ENCODE measurements at places on chromosomes 3 and 15.

GRCh38 chr15:72105111-72105510, 12.8 kb downstream of the MYO9A start:
- no peak for DNase-seq

DNA sequence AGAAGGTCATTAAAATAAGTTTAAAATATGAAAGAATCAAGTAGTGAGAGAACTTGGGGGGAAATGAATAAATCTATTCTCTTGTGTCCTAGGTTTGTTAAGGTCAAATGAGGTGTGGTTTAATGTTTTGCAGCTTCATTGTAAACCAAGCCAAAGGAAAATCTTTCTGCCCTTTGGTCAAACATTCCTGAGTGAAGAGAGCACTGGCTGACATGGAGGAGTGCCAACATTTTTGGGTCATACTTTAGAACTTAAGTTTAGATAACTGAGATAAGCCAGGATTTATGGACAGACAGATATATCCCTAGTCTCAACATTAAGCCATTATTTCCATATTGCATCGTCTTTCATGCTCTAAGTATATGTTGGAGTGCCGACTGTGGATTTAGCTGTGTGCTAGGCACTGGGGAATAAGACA, 66.4 kb downstream of the PTPRG start:
- DNase-seq = no peak

DNA sequence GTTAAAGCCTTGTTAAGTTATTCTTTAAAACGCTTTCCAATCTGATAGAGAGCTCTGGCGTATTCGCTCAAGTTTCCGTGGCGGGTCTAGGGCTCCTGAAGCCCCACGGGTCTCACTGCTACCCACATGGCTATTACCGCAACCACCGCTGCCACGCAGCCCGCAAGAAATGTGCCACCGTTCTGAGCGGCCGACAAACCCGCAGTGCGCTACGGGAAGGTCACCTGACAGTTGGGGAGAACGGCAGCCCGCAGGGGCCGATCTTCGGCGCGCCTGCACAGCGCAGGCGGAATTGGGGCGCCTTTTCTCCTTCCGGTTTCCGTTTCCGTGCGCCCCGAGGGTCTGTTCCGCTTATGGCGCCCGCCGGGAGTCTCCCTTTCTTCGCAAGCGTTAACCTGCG, 76.6 kb upstream of the SNRPN start:
- DNase-seq = no peak

GRCh38 chr3:43155464-43156121, 49.7 kb upstream of the POMGNT2 start:
- no peak for DNase-seq

GRCh38 chr3:43648957-43649356, 27.1 kb upstream of the ANO10 start:
- no peak for DNase-seq

DNA sequence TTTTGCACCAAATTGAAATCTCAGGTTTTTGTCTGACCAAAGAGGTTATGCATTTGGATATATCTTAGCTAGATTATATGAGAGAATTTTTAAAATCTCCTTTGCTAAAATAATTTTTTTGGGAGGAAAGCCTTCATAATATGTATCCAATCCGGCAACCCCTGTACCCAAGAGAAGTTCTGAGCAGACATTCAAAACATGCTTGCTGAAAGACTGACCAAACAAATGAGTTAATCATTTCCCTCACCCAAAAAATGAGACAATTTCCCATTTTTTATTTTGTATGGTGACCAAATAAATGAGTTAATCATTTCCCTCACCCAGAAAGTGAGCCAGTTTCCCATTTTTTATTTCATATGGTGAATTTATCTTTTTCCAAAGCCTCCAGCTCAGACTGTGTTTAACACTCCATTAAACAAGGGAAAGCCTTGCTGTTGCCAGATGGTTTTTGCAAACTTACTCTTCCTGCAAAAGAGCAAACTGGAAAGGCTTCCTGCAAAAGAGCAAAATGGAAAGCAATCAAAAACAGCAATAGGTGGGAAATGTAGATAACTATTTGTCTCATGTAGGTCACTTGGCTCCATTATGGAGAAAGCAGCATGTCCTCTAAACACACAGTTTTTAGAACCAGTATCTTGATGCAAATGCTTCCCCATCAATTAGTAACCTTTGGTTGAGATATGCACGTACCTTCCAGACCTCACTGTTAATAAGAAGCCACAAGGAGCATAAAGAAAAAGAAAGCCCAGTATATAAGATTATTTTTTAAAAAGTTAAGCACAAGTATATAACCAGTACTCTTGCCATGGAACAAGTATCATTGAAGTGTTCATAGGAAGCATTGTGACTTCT, 78.4 kb upstream of the OSTN start:
- no peak for DNase-seq

GRCh38 chr15:85408270-85408746, 27.9 kb downstream of the AKAP13 start:
- DNase-seq = peak; percentile 49

- DNase-seq = no peak
Observed at GRCh38 chr3:138867996-138868395, 33.3 kb upstream of the PIK3CB start.

- DNase-seq = no peak
Observed at GRCh38 chr3:33496449-33496848, 56.2 kb upstream of the UBP1 start.

- DNase-seq = no peak
Observed at GRCh38 chr3:40332684-40333083, 23.2 kb downstream of the EIF1B start.

GRCh38 chr3:64552160-64552559, 135.6 kb downstream of the ADAMTS9 start:
- no peak for DNase-seq

DNA sequence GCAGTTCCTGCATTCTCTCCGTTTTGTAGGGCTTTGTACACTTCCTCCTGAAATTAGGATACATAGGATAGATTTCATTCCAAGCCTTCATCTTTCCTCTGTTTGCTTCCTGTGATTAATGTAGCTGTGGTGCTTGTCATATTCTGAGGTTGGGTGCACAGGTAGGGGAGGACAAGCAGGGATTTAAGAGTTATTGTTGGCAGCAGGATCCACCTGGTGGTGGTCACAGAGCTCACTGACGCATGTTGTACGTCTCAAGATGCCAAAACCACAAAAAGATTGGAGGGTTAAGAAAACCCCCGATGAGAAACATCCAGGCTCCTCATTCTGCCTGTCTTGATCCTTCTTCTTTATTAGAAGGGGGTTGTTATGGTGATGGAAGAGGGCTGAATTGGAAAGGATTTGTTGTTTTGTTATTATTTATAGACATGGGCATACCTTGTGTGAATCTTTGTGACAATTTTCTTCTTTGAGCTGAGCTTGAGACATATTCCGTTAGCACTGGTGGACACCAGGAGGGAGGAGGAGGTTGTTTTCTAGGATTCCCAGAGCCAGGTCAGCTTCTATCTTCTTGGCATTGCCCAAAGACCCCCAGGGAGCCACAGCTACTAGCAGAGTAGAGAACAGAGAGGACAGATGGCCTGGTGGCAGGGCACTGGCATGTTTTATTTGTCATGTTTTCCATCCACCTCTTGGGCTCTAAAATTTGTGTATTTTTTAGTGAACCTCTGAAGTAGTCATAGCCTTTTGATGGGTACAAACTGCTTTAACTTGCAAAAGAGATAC, 57.7 kb upstream of the LARS2 start:
- DNase-seq = no peak

GRCh38 chr15:83304861-83305703, 20.6 kb upstream of the BNC1 start:
- no peak for DNase-seq

GRCh38 chr3:32487781-32488473, 14.7 kb downstream of the CMTM6 start:
- DNase-seq = no peak

GRCh38 chr3:89787485-89787884, 680.1 kb downstream of the EPHA3 start:
- no peak for DNase-seq

DNA sequence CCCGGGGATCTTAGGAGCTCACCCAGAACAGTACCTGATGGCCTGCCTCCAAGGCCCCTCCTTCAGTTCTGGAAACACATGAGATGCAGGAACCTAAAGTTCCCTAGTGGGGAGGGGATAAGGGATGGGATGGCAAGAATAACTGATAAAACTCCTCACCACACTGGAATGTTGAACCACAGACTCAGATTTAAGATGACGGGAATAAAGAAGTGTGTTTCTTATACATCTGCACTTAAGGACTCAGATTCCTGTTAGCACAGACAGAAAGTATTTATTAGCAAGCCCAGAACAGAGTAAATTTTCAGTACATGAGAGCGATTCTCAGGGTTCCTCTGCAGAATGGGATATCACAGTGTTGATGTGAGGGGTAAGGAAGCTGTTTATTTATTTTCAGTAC, 245.2 kb downstream of the TLE3 start:
- DNase-seq = no peak

DNA sequence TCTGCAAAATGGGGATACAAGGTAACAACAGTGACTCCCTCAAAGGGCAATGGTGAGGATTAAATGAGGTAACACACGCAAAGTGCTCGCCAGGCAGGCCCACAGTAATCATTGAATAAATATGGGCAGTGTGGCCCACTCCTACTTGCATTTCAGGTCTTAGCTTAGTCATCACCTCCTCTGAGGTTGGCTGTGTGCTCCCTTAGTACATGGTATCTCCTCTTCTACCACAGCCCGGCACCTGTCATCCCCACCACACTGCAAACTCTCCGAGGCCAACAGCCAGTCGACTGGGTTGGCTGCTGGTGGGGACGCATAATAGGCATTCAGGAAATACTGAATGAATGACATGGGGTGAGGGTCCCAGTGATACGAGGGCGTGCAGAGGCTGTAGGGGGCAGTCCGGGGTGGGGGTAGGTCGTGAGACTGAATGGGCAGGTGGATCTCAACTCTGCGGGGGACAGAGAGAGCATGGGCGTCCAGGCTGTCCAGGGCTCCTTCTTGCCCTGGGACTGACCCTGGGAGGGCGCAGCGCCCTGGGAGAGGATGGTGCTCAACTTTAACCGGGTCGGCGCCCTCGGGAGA, 375 bp upstream of the MYZAP start:
- peak; percentile 11 for DNase-seq

GRCh38 chr15:99209326-99209725, 40.1 kb downstream of the TTC23 start:
- no peak for DNase-seq

DNA sequence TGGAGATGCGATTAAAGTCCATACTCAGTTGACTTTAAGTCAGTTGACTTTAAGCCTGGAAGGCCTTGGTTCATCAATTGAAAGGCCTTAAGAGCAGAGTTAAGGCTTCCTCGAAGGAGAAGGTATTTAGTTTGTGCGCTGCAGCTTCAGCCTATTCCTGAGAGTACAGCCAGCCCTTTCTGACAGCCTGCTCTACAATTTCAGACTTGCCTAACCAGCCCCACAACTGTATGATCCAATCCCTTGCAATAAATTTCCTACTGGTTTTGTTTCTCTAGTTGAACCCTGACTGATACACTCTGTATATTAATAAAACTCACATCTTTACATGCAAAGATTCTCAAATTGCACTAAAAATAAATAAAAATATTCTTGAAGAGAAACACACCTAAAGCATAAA, 66.1 kb upstream of the RORA start:
- DNase-seq = no peak

DNA sequence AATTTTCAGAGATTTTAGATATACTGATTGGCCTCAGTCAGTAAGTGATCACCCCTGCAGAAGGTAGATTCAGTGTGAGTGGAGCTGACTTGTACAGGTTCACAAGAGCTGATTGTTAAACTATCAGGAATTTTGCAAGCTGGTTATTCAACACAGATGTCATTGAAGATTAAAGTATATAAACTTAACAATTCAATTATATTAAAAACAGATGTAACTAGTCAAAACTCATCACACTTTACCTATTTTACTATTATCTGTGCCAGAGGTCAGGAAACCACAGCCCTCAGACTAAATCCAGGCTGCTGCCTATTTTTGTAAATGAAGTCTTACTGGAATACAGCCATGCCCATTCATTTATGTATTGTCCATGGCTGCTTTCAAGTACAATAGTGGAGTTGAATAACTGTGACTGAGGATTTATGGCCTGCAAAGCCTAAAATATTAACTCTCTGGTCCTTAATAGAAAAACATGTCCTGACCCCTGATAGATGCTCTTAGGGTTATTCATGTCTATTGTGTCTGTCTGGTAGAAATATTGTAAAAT, 429.3 kb upstream of the PDZRN3 start:
- no peak for DNase-seq

DNA sequence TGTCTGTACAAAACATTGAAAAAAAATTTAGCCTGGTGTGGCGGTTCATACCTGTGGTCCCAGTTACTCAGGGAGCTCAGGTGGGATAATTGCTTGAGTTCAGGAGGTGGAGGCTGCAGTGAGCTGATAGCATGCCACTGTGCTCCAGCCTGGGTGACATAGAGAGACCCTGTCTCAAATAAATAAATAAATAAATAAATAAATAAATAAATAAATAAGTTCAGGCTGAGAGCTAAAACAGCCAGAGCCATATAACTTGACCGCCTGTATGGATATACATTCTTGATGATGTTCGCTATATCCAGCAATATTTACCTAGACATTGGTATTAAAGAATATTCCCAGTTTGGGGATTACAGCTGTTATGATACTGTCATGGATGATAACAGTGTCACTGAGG, 146.9 kb downstream of the KCNH8 start:
- DNase-seq = no peak

DNA sequence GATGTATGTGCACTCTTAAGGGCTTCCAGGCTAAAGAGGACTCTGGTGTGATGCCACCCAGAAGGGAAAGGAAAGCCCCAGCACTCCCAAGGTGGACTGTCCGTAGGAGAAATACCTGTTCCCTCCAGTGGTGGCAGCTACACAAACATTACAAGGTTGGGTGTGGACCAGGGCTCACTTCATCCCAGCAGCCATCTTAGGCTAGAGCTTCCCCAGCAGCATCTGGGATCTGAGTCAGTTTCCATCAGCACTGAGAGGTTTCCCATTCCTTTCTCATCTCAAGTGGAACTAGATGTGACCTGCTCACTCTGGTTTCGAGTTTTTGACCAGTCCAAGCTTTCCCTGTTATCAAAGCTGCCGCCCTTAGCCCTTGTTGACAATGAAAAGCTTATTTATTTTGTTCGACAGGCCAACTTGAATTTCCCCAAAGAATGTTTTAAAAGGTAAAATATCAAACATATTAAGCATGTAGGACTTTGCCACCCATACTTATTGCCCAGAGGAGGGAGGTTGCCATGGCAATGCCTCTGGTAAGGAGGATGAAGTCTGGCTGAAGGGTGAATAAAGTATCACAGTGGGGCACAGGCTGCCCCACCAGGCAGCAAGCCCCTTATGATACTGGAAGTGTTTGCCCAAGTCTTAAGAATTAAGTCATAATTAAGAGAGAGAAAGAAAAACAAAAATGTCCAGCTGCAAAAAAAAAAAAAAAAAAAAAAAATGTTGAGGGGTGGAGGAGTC, 28.9 kb downstream of the CLDN18 start:
- DNase-seq = no peak

DNA sequence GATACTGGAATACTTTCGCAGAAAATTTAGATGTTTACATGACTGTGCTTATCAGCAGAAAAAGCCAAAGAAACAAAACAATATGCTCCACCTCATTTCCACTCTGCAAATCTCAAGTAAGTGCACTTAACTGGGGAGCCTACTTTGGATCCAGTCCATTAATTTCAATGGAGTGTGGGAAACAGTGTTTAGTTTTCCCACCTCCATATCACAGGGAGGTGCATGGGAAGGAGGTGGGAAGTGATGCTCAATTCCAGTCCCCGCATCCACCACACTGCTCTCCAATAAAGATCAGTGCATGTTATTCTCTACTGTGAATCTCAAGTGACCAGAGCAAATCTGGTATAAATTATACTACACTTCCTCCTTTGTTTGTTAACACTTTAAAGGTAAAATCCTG, 2.9 kb downstream of the NEDD4 start:
- no peak for DNase-seq

GRCh38 chr3:64651741-64652241, 36.0 kb downstream of the ADAMTS9 start:
- no peak for DNase-seq

GRCh38 chr3:46348823-46349482, 5.0 kb upstream of the CCR2 start:
- DNase-seq = no peak

All from stimulated activated CD4-positive, alpha-beta T cell treated with anti-CD3 and anti-CD28 coated beads, TNF-alpha, amount 100 ng/mL, for 24 hours (primary cell).